Natural killer cell treated with Interleukin-12 subunit alpha and Interleukin-12 subunit beta and Interleukin-15 and Interleukin-18, amount 100 ng/mL, for 72 hours (primary cell): ENCODE measurements at places on chromosomes 12 and 14. TPM values are rescaled to one million over a fixed set of nuclear protein-coding genes. Genes with fewer than 3 reads are reported as not detected.

The PROX2 gene
- 1.5 TPM for total RNA-seq

DNA sequence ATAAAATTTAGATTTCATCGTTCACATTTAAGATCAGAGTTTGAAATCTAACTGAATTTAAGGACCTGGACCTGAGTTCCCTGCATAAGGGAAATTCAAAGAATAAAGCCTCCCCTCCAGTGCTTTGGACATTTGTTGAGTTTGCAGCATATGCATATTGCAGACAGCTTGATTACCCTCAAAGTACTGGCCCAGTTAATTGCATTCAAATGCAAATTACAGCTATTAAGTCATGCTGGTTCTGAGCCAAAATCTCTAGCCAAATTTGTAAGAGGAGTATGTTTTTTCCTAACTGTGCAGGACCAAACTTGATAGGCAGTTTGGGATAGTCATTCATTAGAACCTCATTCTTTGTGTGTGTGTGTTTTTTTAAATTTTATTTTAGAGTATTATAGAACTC is 9.1 kb upstream of the KIF21A start:
- no peaks in the 10 kb centered on the region for H3K4me1 ChIP-seq
- no peaks in the 10 kb centered on the region for H3K36me3 ChIP-seq
- peaks cover 10% of the 10 kb centered on the region for H3K27me3 ChIP-seq
- no peak for DNase-seq
- no peak overlapping the region for H3K4me3 ChIP-seq

- no peak overlapping the region for H3K27ac ChIP-seq
- no peak for DNase-seq
- no peak overlapping the region for H3K4me3 ChIP-seq
- peaks cover 27% of the 10 kb centered on the region for H3K27me3 ChIP-seq
- H3K4me1 ChIP-seq, result no peaks in the 10 kb centered on the region
- no peaks in the 10 kb centered on the region for H3K36me3 ChIP-seq
These were observed 99.2 kb upstream of the RTL1 start for GRCh38 chr14:101002738-101003137.

DNA sequence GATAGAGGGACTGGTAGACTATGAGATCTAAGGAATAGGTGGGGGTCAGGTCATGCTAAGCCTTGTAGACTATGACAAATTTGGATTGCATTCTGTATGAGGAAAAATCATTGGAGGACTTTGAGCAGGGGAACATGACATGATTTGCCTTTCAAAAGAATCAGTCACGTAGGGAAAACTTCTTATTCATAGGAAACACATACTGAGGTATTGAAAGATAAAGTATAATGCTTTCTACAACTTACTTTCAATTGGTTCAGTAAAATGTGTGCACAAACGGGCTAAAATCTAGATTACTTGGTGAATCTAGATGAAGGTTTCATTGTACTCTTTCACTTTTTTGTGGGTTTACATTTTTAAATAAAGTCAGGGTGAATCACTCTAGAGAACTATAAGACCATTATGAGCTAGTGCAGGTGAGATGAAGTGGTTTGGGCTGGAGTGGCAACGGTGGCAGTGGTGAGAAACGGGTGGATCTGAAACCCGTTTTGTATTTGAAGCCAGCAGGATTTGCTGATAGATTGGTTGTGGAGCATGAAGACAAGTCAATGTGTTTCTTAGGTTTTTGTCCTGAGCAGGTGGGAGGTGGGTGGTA is 6.7 kb downstream of the BBS10 start:
- no peak overlapping the region for H3K4me3 ChIP-seq
- DNase-seq, result no peak
- H3K36me3 ChIP-seq, result no peaks in the 10 kb centered on the region
- peaks cover 2% of the 10 kb centered on the region for H3K4me1 ChIP-seq

The ZNF891 gene
- total RNA-seq, result 1.7 TPM

DNA sequence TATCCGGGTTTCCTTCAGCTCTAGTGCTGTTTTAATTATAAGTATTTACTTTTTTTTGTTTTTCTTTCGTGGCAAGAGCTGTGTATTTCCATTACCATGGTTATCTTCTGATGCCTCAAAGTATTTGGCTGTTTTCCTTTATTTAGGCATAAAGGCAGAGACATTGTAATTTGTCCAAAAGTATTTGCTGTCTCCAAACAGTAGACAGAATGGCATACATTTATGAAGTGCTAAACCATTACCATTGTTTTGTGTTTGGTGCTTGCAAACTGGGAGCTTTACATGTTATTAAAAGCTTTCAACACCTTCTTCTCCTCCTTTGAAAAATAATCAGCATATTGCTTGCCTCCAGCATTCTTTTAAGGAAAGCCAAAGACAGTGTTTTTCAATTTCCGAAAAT is 46.3 kb downstream of the FLRT2 start:
- no peak overlapping the region for H3K4me3 ChIP-seq
- H3K27me3 ChIP-seq, result peaks cover 2% of the 10 kb centered on the region
- no peaks in the 10 kb centered on the region for H3K4me1 ChIP-seq
- no peak for DNase-seq

- H3K27me3 ChIP-seq, result peaks cover 55% of the 10 kb centered on the region
These were observed 367.3 kb downstream of the DUSP6 start for GRCh38 chr12:88985011-88985410.

The RTN1 gene
- not detected for total RNA-seq

The MAPK1IP1L gene
- 99.7 TPM for total RNA-seq

The POMT2 gene
- 33.1 TPM for total RNA-seq
